ENCODE measurements at places on chromosomes 6 and 20. TPM values are rescaled to one million over a fixed set of nuclear protein-coding genes. Genes with fewer than 3 reads are reported as not detected.

GRCh38 chr6:21582651-21583050 lies 10.9 kb upstream of the SOX4 start:
- DNase-seq, result no peak

Gene MRPL14
- total RNA-seq, result 27.4 TPM

GRCh38 chr20:9632265-9632664 lies 117.9 kb downstream of the LAMP5 start:
- no peak for DNase-seq

GRCh38 chr6:132902901-132903300 lies 88.5 kb downstream of the RPS12 start:
- DNase-seq, result no peak

GRCh38 chr20:44204156-44204831 lies 6.3 kb downstream of the OSER1 start:
- DNase-seq, result no peak

Data from urinary bladder (tissue), 4 donors.